ENCODE measurements at places on chromosomes 13 and 19.

DNA sequence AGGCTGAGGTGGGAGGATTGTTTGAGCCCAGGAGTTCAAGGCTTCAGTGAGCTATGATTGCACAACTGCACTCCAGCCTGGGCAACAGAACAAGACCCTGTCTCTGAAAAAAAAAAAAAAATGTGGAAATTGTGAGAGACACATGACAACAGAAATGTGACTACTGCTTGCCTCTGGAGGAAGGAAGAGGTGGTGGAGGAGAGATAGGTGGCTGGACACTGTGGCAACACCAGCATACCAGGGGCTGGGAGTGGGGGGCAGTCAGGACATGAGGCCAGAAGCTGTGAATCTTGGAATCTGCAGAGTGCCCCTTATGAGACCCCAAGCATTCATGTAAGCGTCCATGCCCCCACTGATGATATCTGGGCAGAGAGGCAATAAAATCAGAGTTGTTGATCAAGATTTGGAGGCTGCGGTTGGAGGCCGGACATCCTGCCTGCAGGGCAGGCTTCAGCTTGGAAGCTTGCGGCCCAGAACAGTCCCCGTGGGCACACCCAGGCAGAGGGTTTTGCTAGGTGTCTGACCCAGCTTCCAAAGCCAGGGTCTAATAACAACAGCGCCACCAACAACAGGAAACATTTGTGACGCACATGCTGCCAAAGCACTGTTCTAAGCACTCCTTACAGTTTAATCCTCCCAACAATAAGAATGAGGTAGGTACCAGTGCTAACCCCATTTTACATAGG, 16.9 kb downstream of the FAM187B start:
- DNase-seq, result no peak

- DNase-seq, result no peak
Observed at GRCh38 chr19:4814625-4815425, 16.7 kb downstream of the TICAM1 start.

DNA sequence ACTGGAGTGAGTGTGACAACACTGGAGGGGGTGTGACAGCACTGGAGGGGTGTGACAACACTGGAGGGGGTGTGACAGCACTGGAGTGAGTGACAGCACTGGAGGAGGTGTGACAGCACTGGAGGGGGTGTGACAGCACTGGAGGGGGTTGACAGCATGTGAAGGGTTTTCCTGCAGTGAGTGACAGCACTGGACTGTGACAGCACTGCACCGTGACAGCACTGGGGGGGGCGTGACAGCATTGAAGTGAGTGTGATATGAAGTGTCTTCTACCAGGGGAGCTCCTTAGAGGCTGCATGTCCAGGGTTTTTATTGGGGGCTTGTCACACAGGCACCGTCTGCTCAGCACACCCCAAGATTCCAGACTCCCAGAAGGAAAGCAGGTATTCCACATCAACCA, 274.8 kb downstream of the TEX29 start:
- no peak for DNase-seq

- no peak for DNase-seq
Observed at GRCh38 chr19:42442833-42443232, at the start of gene CXCL17. Gene CXCL17 (minus strand): TSS chr19:42442946. CDS start chr19:42442832, 114 bp downstream.

Measured in NCI-H1417 treated with DMSO at 0.1 percent for 48 hours (cell line).